ENCODE measurements at places on chromosomes 5 and 9.

GRCh38 chr5:59501316-59501715 lies 392.2 kb downstream of the PDE4D start:
- no peak for DNase-seq

DNA sequence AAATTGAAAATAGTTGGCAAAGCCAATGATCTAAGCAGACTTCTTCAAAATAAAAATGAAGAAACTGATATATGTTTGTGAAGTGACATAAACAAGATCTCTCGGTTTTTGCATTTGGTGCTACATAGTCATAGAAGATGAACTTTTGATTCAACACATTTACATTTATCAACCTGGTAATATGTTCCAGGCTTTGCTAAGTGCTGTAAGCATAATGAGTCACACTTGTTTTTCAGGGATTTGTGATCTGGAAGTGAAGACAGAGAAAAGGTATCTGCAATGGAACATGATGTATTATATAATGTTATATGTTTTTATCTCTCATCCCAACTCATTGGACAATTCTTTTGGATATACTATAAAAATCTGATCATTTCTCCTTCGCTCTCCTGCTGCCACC lies 801.4 kb downstream of the BRINP1 start:
- no peak for DNase-seq

DNA sequence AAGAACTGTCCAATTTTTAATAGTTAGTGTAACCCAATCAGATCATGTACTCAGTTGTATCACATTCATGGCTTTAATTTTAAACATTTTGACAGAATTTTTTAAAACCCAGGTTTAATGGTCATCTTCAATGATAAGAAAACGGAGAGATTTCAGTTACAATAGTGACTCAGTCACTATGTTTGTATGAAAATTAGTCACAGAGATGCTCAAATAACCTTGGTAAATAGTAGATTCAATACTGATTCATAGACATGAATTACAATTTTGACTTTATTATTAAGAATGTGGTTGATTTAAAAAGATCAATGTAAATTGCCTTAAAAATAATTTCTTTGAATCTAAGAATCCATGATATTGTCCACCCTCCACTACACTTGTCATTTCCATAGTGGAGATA lies 64.6 kb upstream of the TYRP1 start:
- DNase-seq, result no peak

DNA sequence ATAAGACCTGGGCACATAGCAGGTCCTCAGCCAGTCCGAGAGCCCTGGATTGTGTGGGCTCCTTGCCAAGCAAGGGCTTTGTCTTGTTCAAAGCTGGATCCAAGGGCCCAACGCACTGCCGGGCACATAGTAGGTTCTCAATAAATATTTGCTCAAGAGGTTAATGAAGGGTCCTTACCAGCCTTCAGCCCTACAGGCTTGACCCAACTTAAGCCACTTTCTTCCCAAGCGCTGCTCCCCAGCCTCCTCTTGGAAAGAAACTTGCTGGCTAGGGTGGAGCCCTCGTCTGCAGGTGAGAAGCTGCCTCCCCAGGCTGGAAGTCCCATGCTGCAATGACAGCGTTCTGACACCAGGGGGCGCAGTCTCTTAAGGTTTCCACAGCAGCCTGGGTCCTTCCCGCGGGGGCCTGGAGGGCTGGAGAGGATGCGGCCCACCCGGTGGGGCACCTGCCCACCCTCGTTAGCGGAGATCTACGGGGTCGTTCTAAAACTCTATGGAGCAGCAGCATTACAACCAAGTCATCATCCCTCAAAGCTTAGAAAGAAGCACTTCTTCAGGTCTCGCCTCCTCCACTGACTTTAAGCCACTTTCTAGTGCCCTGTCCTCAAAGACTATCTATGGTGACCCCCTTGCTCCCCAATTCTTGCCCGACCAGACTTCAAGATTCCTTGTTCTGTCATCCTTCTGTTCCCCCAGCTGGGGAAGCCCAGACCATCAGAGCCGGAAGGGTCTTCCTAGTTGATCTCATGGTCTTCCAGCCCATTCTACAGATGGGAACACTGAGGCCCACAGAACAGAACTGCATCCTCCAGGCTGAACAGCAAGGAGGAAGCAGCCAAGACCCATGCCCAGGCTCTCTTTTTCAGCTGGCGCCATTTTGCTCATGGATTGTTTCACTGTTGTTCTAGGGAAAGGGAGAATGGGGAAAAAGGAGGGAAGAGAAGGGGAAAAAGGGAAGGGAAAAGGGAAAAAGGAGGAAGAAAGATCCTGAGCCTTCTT lies 115.4 kb downstream of the LHX2 start:
- DNase-seq, result peak; percentile 45

- DNase-seq, result no peak
Observed at GRCh38 chr5:148090146-148090772, 26.5 kb downstream of the SPINK5 start.

DNA sequence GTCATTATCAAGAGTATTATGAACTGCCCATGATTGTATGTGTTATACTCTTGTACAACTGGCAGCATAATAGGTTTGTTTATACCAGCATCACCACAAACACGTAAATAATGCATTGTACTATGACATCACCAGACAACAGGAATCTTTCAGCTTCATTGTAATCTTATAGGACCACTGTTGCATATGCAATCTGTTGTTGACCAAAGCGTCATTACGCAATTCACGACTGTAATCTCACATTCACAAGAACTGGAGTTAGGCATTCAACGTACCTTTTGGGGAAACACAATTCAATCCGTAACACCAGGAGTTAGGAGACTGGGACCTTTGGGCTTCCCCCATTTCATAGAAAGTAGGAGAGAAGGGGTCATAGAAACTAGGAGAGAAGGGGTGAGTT lies 20.4 kb upstream of the ARSI start:
- no peak for DNase-seq
